ENCODE measurements at places on chromosomes 11 and 22. TPM values are rescaled to one million over a fixed set of nuclear protein-coding genes. Genes with fewer than 3 reads are reported as not detected.

The CDC45 gene
- 23.5 TPM for total RNA-seq

The JHY gene
- total RNA-seq, result 2.7 TPM

The POU2AF1 gene
- 0.36 TPM for total RNA-seq

The HORMAD2 gene
- total RNA-seq, result not detected

The SCN2B gene
- 0.09 TPM for total RNA-seq

DNA sequence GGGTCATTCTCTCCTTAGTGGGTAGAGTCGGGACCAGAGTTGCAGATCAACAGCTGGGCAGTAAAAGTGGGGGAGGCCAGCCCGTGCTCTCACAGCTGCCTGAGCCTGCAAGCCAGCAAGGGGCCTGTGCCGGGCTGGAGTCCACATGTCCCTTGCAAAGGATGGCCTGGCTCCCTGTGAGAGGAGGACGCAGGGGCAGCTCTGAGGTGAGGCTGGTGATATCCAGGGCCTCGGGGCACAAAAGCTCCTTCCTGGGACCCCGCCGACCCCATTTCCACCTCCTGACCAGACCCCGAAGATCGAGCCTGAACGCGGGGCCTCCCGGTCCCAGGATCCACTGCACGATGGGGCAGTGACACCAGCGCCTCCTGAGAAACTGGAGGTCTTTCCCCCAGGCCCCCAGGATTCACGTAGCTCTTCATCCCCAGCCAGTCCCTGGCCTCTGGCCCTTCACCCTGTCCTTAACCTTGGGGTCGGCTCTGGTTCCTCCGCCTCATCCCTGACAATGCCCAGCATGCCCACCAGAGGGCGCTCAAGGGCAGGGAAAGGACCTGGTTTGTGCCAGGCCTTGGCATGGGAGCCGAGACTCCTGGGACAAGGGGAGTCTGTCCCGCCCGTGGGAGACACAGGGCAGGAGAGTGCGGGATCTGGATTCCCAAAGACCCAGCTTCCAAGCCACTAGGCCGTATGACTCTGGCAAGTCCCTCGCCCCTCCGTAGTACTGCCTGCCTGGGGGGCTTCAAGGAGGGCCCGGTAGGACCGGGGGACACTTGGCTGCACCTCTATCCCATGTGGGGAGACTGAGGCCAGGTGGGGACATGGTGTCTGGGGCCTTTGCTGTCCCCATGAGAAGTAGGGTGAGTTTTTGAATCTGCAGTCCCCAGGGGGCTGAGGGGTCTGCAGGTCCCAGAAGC lies 17.8 kb upstream of the WNT7B start:
- DNase-seq, result peak; percentile 97

- no peak for DNase-seq
Observed at GRCh38 chr11:26199331-26200095, 132.4 kb upstream of the ANO3 start.

- no peak for DNase-seq
Observed at GRCh38 chr11:86414032-86414431, 39.3 kb downstream of the CCDC81 start.

- DNase-seq, result no peak
Observed at GRCh38 chr11:134610116-134610910, 198.3 kb upstream of the B3GAT1 start.

DNA sequence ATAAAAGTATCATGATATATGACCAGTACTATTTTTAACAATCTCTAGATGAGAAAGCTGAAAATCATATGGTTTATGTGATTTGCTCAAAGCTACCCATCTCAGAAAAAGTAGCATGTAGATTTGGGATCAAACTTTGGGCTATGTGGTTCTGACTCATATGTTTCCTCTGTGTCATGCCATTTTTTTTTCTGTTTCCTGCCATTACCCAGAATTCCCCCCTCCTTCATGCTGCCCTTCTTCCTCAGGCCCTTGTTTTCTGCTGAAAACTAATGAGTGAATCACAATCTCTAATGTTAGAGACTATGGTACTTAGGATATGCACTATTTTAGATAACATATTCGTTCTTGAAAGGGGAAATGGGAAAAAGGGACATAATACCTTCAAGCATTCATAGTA lies 80.7 kb downstream of the JRKL start:
- no peak for DNase-seq

DNA sequence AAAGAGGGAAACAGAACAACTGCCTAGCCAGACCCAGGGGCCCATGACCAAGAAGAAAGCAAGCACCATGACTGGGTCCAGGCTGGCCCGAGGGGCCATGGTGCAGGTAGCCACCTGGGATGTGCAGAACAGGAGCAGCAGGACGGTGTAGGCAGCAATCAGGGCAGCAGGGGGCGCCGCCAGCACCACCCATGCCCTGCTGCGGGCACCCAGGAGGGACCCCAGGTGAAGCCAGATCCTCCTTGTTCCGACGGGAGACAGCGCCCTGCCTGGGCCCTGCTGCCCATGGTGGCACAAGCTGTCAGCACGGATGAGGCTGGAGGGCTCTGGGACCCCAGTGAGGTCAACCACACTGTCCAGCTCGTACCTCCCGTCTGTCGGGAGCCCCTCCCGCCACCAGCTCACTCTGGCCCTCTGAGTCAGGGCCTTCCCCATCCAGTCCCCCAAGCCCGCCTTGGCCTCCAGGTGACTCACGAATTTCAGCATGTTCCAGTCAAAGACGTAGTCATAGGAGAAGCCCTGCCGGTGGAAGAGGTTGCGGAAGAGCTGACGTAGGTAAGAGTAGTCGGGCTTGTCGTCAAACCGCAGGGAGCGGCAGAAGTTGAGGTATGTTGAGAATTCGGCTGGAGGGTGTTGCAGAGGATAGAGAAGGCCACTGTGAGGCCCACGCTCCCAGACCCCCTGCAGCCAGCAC lies 18.8 kb downstream of the CSNK1E start:
- DNase-seq, result peak; percentile 88

GRCh38 chr22:29753808-29754657 lies 12.8 kb downstream of the ZMAT5 start:
- DNase-seq, result no peak

Data from endodermal cell (in vitro differentiated cells).